Activated gamma-delta T cell treated with Interleukin-2 at 50 U/mL for 16 hours (primary cell): ENCODE measurements at places on chromosomes 16 and 17.

- DNase-seq, result no peak
Observed at GRCh38 chr16:80417706-80418271, 123.0 kb upstream of the DYNLRB2 start.

GRCh38 chr17:20046629-20047028 is 37.5 kb downstream of the SPECC1 start:
- no peak for DNase-seq

DNA sequence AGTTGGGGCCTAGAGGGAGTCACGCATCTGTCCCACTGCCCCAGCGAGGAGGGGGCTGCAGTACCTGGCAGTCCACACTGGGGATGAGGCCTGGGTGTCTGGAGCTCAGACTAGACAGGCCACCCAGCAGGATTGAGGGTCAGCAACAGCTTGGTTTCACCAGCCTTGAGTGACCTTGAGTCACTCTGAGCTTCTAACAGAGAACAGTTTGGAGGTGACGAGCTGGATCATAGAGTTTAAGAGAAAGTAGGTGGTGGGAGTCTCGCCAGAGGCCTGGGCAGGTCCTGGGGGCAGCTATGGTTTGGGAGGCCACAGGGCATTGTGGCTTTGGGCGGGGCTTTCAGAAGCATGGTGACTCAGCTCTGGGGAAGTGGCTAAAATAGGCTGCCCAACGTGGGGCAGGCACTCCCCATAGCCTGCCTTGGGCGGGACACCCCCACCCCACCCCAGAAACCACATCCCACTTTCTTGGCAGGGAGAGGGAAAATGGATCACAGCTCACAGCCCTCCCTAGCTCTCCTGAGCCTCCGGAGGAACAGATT is 20.5 kb downstream of the CDC42EP4 start:
- no peak for DNase-seq

GRCh38 chr16:16012144-16012543 is 62.7 kb downstream of the ABCC1 start:
- DNase-seq, result no peak

GRCh38 chr16:57666353-57667047 is 1.6 kb upstream of the ADGRG3 start:
- no peak for DNase-seq

GRCh38 chr16:57788252-57788841 is 13.9 kb downstream of the KIFC3 start:
- DNase-seq, result no peak

- no peak for DNase-seq
Observed at GRCh38 chr16:86953631-86954391, 363.4 kb downstream of the C16orf95 start.

GRCh38 chr17:77286641-77287431 is 146.1 kb downstream of the SEC14L1 start:
- no peak for DNase-seq

GRCh38 chr16:30741461-30741914 is 6.7 kb upstream of the PHKG2 start:
- DNase-seq, result no peak

DNA sequence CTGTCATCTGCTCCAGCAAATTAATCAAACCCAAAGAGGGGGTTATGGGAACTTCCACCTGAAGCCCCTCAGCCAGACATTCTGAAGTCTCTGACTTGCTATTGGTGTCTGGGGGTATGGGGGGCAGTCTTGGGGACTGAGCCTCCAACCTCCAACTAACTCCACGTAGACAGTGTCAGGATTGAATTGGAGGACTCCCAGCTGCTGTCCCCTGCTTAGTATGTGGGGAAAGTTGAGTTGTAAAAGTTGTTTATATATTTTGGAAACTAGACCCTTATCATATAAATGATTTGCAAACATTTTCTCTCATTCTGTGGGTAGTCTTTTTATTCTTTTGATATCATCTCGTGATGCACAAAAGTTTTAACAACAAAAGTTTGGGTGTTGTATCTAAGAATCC is 689.2 kb downstream of the WWOX start:
- no peak for DNase-seq

DNA sequence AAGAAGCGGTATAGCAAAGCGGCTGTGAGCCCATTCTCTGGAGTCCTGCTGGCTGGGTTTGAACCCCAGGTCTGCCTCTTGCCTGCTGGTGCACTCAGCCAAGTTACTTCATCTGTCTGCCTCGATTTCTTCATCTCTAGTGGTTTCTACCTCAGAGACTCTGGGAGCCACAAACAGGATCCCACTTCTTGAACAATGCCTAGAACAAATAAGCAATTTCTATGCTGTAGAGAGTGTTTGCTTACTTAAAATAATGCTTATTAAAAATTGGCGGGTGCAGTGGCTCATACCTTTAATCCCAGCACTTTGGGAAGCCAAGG is 75.5 kb downstream of the CMIP start:
- no peak for DNase-seq

- no peak for DNase-seq
Observed at GRCh38 chr17:78583091-78583490, 5.9 kb upstream of the DNAH17 start.

DNA sequence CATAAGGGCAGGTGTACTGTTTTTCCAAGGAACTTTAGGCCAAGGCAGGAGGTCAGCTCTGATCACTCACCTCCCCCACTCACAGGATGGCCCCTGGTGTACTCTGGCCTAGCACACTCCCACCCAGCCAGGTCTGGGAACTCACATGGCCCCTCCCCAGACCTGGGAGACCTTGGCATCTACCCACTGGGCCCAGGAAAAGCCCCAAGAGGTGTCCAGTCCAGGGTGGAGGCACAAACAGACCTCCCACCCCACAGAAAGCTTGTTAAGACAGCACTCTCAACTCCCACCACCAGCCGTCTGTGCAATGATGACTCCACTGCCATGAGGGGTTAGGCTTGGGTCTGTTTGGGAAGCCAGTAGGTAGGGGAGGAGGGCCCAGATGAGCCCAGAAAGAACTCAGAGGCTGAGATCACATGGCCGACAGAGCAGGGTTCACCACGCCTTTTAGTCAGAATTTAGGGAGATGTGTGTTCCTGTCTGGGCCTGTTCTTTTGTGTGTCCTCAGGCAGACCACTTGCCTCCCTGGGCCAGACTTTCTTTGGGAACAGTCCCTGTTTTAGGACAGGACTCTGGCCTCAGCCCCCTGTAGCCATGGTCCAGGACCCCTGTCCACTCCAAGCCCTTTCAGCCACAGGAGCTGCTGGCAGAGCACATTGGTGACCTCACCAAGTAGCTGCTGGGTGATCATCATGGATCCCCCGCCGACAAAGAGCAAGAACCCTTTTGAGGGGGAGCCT is 12.1 kb upstream of the CBFB start:
- no peak for DNase-seq

DNA sequence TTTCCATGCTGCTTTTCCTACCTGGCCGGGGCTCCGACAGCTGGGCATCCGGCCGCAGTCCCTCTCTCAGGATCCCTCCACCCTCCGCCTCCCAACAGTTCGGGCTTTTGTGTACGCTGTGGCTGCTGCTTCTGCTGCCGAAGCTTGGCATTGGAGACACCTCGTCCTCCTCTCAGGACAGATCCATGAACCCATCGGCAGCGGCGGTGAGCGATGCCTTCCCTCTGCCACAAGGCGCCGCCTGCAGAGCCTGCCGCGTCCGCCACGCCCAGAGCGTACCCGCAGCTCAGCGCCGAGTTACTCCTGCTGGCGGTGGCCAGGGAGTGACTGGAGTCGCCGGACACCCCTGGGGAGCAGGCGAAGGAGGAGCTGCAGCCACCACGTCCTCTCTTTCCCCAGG is 2032.8 kb downstream of the TP53TG3F start:
- DNase-seq, result no peak

- peak; percentile 53 for DNase-seq
Observed at GRCh38 chr17:7177191-7177953, 1.8 kb downstream of the ASGR1 start.

GRCh38 chr17:65389426-65389825 is 172.0 kb downstream of the AXIN2 start:
- DNase-seq, result no peak

DNA sequence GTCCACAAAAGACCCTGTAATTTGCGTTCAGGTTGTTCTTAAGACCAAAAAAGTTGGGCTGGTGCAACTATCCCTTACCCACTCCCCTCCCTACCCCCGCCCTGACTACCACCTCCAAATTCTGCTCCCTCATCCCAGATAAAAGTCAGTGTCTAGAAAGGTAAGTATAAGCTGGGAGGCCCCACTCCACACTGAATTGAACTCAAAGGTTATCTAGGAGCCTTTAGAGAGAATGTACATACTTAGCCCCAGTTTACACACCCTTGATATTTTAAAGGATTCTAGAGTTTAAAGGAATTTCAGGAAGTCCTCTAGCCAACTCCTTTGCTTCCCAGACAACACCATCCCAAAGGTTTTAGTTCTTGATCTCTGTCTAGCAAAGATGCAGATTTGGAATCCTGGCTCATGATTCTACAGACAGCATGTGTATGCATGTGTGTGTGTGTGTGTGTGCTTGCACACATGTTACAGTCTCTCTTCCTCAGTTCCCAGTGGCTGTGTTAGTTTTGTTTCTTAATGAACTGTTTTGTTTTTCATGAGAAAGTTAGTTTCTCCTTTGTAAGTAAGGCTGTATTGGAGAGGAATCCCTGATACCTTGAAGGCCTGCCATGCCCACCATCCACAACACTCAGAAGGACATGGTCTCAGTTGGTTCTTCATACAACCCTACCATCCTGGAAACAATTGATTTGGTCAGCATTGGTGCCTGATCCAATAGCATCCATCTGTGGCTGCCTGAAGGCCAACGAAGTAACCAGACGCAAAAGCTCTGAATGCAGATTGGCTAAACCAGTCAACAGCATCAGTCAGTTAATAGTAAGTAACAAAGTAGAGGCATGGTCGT is 281.3 kb downstream of the SOX9 start:
- DNase-seq, result no peak

- DNase-seq, result no peak
Observed at GRCh38 chr17:41917192-41917591, 1.6 kb downstream of the ACLY start.

DNA sequence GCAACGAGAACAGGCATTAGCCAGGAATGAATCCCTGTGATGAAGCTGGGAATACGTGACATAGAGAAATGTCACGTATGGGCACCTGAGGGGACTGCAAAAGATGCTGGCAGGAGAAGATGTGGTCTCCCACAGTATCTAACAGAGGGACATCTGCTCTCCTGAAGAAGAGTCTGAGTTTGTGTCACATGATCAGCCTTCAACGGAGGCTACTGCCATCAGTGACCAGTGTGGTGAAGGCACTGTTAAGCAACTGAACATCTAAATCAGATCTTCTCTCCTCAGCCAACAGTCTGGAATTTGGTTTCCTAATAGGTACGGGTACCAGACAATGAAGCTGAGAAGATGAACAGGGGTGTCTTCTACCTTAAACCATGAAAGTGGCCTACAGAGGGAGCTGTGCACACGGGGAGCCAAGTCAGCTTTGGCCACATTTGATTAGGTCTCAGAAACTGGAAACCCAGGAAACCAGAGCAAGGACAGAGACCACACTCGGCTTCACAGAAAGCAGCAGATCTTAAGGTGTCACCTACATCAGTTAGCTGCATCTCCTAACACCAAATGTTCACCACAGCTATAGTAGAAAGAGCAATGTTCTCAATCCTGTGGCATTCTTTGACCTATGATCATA is 41.8 kb downstream of the BRD7 start:
- DNase-seq, result peak; percentile 75

DNA sequence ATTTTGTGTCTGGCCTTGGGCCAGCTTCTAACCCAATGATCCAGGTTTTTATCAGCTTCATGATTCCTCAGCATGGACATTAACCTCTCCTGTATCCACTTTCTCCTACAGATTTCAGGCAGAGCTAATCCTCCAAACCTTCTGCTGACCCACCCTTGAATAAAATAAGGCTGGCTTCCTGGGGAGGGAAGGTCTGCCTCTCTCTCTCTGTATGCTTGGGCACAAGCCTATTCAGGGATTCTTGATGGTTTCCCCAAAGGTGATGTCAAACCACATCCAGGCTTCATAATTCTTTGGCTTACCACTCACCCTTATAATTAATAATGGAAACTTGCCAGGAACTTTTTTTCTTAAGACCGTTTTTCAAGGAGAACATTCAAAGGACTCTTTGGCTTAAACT is 240.1 kb downstream of the UTP18 start:
- DNase-seq, result no peak

- DNase-seq, result no peak
Observed at GRCh38 chr17:54945671-54946070, 22.8 kb downstream of the COX11 start.

GRCh38 chr16:138049-138417 is 440 bp downstream of the NPRL3 start:
- DNase-seq, result peak; percentile 19

GRCh38 chr16:73018821-73019456 is 29.0 kb downstream of the ZFHX3 start:
- no peak for DNase-seq

- peak; percentile 38 for DNase-seq
Observed at GRCh38 chr16:88430524-88431446, 22.3 kb upstream of the ZFPM1 start.

- no peak for DNase-seq
Observed at GRCh38 chr16:12157517-12158093, 181.1 kb downstream of the SNX29 start.

- DNase-seq, result no peak
Observed at GRCh38 chr17:60156746-60157145, 7.0 kb downstream of the CA4 start.

- no peak for DNase-seq
Observed at GRCh38 chr17:29958947-29959657, 17.7 kb downstream of the EFCAB5 start.

DNA sequence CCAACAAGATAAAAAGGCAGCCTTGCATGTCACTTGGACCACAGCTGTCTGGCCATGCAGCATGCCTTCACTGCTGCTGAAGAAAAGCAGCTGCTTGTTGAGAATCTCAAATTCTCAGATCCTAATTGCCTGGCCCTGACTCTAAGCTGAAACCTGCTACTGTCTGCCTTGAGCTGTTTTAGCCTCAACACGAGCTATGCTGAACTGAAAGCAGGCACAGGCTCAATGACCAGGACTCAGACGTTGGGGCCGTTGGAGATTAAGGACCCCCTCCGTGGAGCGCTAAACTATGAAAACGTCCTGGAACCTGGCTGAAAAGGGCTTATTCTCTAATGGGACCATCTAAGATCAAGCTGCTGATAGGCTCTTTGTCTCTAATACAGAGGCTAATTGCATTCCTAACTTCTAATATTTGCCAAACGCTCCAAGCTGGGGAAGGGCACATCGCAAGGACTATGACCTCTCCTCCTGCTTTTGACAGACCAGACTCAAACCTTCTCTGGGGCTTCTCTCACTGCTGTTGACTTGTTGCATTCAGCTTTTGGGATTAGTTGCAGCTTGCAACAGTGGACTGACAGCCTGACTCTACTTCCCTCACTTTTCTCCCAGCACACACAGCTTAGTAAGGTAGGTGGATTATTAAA is 4.6 kb upstream of the PLK1 start:
- no peak for DNase-seq

- no peak for DNase-seq
Observed at GRCh38 chr17:10195090-10195805, 3.2 kb downstream of the GAS7 start.

GRCh38 chr17:16515933-16516332 is 23.9 kb upstream of the LRRC75A start:
- no peak for DNase-seq

- DNase-seq, result no peak
Observed at GRCh38 chr17:48907713-48908046, 527 bp upstream of the UBE2Z start.

- DNase-seq, result no peak
Observed at GRCh38 chr17:29645515-29646051, 22.9 kb upstream of the CORO6 start.

- no peak for DNase-seq
Observed at GRCh38 chr17:81036197-81036941, 1.4 kb downstream of the BAIAP2 start.
